ENCODE measurements at places on chromosomes 13 and 19.

- peak; percentile 16 for DNase-seq
Measured at GRCh38 chr19:13574933-13575332, 68.7 kb upstream of the CACNA1A start.

DNA sequence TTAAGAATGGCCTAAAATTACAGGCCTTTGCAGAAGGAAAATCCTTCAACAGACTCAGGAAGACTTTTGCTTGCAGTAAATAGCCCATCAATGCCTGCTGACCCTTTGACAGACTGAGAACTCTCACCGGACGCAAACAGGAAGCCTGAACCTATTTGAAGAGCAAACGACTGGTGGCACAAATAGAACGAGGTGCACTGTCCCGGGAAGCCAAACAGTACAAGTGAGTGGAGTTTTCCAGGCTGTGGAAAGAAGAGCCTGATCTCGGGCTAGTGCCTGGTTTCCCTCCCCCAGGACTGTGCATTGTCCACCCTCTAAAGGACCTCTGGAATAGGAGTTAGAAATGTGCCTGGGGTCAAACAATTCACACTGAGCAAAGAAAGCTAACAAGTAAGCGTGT is 165.5 kb downstream of the FGF14 start:
- no peak for DNase-seq

- no peak for DNase-seq
Measured at GRCh38 chr19:11208561-11209471, 11.5 kb upstream of the KANK2 start.

DNA sequence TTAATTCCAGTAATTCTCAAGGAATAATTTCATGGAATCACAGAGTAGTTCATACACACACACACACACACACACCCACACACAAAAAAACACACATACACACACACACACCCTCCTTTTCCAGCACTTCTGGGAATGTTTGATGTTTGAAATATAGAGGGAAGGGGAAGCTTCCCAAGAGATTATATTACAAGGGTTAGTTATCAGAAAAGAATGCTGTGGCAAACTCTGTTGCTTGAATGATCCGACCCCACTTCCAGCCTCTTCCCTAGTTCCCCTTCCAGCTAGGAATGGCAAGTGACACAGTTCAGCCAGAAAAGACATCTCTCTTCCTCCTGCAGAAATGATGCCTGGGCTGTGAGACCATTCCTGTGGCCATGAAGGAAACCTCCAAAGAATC is 49.9 kb downstream of the KCTD12 start:
- no peak for DNase-seq

DNA sequence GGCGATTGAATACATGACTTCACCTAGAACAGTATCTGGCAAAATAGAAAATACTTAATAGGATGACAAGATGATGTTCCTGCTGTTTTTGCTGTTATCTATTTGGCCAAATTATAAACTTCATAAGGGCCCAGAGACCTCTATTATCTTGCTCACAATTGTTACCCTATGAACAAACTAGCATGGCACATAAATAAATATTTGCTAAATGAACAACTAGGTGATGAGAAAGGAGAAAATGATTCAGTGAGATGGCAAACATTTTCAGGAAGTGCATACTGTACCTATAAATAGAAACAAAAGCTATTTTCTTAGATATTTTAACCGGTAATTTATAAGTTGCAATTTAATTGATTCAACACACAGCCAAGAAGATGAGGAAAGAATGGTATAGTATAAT is 78.4 kb downstream of the FAM216B start:
- no peak for DNase-seq

GRCh38 chr19:38135150-38135998 is 88.6 kb downstream of the DPF1 start:
- peak; percentile 31 for DNase-seq

DNA sequence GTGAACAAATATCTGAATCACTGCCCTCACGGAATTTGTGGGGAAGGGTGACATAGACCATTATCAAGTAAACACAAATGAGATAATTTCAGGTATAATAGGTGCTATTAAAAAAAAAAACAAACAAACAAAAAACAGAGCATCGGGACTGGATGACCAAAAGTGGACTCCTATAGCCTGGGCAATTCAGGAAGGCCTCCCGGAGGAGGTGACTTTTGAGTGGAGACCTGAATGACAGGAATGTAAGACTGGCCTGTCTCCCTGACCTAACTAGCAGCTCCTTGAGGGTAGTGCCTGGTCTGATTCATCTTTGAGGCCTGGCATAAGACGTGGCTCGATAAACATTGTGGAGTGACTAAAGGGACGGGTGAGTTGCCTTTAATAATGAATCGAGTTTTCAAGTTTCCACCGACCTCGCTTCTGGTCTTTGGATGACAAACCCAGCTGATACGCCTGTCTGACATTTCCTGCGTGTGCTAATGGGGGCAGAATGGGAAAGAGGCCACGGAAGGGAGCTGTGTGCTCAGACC is 6.8 kb downstream of the KLK10 start:
- DNase-seq = no peak

DNA sequence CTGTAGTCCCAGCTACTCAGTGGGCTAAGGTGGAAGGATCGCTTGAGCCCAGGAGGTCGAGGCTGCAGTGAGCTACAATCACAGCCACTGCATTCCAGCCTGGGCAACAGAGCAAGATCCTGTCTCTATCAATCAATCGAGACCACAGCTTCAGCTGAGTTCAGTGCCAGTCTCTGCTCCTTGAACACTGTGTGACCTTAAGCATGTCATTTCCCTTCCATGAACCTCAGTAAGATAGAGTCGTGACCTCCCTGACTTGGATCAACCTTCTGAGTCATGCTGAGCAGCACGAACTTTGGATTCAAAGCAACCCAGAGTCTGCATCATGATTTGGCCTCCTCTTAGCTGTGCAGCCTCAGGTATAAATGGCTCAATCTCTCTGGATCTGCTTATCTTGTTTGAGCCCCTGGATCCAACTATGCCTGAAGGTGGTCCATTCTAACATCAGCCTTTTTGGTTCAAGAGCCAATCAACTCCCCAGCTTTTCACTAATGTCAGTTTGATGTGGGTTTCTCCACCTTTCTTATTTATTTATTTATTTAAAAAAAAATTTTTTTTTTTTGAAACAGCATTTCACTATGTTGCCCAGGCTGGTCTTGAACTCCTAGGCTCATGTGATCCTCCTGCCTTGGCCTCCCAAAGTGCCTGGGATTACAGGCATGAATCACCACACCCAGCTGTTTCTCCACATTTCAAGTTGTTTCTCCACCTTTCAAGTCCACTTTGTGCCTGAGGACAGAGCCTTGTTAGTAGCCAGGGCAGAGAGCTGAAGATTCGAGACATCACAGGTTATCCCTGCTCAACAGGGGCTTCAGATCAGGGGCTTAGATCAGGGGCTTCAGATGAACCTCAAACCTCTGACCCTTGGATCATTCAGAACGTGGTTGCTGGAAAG is 26.4 kb downstream of the PTPRS start:
- DNase-seq = no peak

DNA sequence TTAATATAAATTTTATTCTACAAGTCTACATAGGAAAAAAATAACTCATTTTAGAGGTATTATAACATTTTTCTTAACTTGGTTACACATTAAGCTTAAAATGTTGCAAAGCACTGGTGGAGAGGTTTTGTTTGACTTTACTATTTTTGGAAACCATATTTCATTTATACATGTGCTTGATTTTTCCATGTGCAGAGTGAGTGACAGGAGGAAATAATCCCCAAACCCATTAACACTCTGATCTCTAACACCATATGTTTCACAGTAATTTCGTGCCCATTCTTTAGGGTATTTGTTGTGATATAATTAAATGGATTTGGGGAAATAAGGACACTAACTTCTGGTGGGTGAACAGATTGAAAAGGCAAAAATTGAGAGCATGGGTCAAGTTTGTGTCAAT is 2124.4 kb upstream of the PCDH20 start:
- DNase-seq = no peak

DNA sequence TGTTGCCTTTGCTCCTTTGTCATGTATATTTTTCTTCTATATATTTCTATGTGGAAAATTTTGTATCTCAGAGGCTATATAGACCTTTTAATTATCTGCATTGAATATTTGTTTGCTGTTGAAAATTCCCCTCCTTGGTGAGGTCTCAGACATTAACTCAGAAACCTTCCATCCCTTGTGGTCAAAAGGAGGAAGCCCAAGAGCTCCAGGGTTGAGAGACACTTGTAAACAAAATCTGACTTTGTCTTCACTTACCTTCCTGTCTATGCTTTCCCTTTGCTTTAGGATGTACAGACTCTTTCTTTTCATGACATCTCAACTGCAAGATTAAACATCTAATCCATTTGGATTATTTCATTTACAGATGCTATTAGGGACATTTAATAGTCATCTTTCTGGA is 157.5 kb downstream of the PCDH20 start:
- no peak for DNase-seq

DNA sequence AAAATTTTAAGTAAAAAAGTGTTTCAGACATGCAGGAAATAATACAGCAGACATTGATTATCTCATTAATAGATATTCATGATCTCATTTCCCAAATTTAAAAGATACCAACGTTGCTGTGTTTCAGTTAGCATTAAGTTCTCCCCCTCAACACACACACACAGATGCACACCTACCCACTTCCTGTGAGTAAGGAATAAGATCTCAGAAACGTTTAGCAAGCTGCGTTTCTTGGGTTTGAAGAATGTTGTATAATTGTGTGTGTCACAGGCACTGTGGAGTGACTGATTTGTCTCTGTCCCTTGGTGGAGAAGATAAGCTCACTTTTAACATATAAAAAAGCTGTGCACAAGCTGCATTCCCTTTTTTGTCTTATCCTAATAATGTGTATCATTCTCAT is 196.8 kb downstream of the PDS5B start:
- no peak for DNase-seq

GRCh38 chr13:70107125-70107497 is 515 bp upstream of the ATXN8OS start:
- DNase-seq = no peak

DNA sequence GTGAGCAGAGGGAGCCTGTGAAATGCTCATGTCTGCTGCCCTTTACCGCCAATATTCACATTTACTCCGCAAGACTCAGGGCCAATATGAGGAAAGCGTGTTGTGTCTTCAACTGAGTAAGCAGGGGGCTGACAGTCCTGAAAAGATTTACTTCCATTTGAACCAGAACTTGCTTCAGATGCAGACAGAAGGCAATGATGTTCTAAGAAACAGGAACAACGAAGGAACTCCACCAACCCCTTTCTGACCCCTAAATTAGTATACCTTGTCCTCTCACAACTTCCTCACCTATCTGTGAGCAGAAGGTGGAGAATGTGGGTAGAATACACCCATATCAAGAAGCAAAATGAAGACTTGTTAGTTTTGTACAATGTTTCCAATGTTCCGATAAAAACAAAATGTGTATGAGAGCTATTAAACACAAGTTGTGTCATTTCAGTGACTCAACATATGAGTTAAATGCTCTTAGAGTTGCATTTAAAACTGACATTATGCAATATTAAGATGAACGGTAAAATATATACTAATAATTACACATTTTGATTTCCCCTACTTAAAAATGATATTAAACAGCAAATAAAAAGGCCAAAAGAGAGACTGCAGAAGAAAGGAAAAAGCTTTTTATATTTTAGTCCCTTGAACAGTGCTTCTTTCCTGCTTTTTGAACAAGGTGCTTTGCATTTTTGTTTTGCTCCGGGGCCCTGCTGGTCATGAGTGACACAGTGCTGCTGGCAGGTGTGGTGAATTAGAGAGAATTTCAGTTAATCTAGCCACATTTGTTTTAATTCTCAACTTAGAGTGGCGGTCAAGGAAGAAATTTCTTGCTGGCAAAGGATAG is 16.0 kb downstream of the TMEM272 start:
- DNase-seq = no peak

- no peak for DNase-seq
Measured at GRCh38 chr13:24784319-24784718, 20.4 kb downstream of the RNF17 start.

- DNase-seq = no peak
Measured at GRCh38 chr13:95426631-95427030, 125.4 kb upstream of the ABCC4 start.

DNA sequence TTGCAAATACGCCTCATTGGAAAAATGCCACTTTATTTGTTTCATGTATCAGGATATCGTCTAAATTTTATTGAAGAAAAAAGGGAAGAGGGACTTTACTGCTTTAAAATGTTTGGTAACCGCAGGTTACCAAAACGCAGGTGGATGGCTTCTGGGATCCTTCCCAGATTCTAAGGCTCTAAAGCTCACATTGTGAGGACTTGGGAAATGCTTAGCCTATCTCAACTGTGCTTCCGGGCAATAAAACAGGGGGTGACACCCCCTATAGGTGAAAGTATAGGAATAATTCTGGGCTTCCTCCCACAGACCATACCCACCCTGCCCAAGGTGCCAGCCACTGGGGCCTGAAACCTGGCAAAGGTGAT is 73.2 kb upstream of the IPO5 start:
- no peak for DNase-seq

GRCh38 chr19:56751078-56751489 is 79.5 kb upstream of the ZNF835 start:
- no peak for DNase-seq

- DNase-seq = no peak
Measured at GRCh38 chr19:10557603-10558197, 8.1 kb downstream of the KRI1 start.

DNA sequence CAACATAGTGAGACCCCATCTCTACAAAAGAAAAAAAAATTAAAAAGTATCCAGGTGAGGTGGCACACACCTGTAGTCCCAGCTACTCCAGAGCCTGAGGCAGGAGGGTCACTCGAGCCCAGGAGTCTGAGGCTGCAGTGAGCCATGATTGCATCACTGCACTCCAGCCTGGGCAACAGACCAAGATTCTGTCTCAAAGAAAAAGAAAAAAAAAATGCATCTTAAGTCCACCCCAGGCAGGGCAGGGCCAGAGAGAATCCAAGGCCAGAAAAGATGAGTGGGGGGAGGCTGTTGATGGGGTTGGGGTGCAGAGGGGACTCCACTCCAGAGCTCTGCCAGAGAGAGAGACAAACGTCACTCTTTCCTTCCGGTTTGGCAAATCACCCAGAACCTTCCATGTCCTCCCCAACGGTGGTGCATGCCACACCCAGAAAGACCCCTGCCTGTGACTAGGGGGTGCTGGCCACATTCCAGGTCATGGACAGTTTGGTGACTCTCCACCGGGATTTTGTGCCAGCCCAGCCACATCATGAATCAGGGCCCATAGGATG is 431 bp downstream of the FUT3 start:
- no peak for DNase-seq

- no peak for DNase-seq
Measured at GRCh38 chr13:101988140-101988539, 413.7 kb downstream of the FGF14 start.

All from ELF-1 (cell line).